ENCODE measurements at places on chromosomes 2 and 18.

GRCh38 chr18:1253827-1254226 is 349.2 kb downstream of the ADCYAP1 start:
- no peak for DNase-seq

DNA sequence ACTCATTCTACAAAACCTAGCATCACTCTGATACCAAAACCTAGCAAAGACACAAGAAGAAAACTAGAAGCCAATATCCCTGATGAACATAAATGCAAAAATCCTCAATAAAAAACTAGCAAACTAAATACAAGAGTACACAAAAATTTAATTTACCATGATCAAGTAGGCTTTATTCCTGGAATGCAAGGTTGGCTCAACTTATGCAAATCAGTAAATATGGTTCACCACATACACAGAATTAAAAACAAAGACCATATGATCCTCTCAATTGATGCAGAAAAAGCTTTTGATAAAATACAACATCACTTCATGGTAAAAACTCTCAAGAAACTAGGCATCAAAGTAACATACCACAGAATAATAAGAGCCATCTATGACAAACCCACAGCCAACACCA is 188.3 kb downstream of the ETAA1 start:
- no peak for DNase-seq

DNA sequence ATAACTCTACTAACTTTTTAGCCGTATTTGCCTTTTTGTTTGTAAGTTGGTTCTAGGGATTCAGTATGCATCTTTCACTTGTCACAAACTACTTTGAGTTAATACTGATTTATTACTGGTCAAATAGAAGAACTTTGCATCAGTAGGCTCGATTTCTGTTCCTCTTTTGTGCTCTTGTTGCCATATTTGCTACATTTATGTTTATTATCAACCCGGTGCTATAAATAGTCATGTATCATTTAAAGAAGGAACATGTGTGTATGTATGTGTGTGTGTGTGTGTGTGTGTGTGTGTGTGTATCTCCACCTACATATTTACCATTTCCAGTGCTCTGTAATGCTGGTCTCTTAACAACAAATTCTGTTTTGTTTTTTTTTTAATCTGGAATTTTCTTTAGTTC is 79.6 kb upstream of the B3GNT7 start:
- no peak for DNase-seq

- no peak for DNase-seq
Observed at GRCh38 chr18:50453014-50453680, 78.3 kb downstream of the SKA1 start.

- DNase-seq = no peak
Observed at GRCh38 chr2:158125756-158126498, 24.3 kb downstream of the UPP2 start.

DNA sequence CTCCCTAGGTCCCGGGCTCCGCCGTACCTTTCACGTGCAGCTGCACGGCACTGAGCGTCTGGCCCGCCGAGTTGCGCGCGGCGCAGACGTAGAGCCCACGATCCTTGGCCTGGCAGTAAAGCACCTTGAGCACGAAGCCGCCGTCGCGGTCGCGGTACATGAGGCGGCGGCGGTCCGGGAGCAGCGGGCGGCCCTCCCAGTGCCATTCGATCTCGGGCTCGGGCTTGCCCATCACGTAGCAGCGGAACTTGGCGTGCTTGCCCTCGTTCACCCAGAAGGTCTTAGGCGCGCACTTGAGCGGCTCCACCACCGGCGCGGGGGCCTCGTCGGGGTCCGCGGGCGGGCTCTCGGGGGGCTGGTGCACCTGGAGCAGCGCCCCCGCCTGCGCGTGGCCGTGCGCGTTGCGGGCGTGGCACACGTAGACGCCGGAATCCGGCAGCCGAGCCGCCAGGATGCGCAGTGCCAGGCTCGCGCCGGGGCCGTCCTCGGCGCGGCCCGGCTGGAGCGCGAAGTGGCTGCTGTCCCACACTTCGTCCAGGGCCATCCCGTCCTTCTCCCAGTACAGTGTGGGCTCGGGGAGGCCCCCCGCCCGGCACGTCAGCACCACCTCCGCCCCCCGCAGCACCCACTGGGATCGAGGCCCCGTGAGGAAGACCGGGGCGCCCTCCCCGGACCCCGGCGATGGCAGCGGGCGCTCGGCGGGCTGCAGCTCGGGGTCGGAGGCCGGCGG is 980 bp downstream of the OBSL1 start:
- no peak for DNase-seq

GRCh38 chr2:12616456-12617156 is 100.1 kb upstream of the TRIB2 start:
- no peak for DNase-seq

GRCh38 chr2:197925204-197925603 is 120.8 kb downstream of the PLCL1 start:
- DNase-seq = no peak

GRCh38 chr2:84474176-84474575 is 15.1 kb upstream of the SUCLG1 start:
- DNase-seq = no peak

- no peak for DNase-seq
Observed at GRCh38 chr2:69298261-69298660, 88.8 kb downstream of the GFPT1 start.

- peak; percentile 14 for DNase-seq
Observed at GRCh38 chr2:235390108-235390815, 103.6 kb upstream of the AGAP1 start.

- no peak for DNase-seq
Observed at GRCh38 chr2:182652326-182652725, 63.7 kb upstream of the DNAJC10 start.

- no peak for DNase-seq
Observed at GRCh38 chr2:2795438-2796091, 464.5 kb upstream of the MYT1L start.

All from stimulated activated CD8-positive, alpha-beta memory T cell treated with anti-CD3 and anti-CD28 coated beads, Interleukin-4, amount 100 ng/mL, for 24 hours (primary cell).